WTC11 (cell line): ENCODE measurements at places on chromosomes 3 and 15.

GRCh38 chr3:51386852-51387229 is 1.8 kb downstream of the MANF start:
- no peak for DNase-seq

DNA sequence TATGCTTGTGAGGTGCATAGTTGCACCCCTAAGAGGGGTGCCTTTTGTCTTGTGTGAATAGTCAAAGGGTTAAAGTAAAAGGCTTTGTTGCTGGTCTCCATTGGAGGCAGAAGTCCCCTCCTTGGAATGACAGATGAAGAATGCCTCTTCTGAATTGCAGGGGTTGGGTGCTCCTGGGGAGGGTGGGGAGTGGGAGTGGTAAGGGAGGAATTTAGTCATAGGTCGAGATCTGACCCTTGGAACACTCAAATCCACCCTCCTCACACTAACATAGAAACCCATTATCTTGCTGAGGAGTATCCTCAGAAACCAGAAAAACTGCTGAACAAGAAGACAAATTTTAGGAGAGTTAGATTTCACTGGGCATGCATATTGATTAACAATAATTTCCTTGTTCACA is 4.7 kb downstream of the CTXND1 start:
- no peak for DNase-seq

- DNase-seq = no peak
Observed at GRCh38 chr3:42493798-42494151, 8.7 kb upstream of the VIPR1 start.

- no peak for DNase-seq
Observed at GRCh38 chr3:39502838-39503145, 35.3 kb downstream of the MOBP start.

DNA sequence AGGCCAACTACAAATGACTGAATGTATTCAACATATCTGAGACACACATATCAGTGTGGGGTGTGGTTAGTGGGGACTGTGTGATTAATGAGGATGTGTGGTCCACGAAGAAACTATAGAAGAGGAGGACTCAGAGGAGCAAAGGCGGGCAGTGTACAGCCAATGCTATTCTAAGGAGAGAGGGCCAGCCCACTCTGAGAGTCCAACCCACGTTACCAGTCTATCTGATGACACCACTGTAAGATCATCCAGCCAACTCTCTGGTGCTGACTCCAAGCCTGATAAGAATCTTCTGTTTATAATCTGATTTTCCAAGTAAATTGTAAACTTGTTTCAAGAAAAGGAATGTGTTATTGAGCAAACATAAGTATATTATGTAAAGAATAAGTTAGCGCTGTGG is 47.2 kb downstream of the MCF2L2 start:
- no peak for DNase-seq

- DNase-seq = no peak
Observed at GRCh38 chr15:62665449-62665848, 377.1 kb upstream of the TPM1 start.

DNA sequence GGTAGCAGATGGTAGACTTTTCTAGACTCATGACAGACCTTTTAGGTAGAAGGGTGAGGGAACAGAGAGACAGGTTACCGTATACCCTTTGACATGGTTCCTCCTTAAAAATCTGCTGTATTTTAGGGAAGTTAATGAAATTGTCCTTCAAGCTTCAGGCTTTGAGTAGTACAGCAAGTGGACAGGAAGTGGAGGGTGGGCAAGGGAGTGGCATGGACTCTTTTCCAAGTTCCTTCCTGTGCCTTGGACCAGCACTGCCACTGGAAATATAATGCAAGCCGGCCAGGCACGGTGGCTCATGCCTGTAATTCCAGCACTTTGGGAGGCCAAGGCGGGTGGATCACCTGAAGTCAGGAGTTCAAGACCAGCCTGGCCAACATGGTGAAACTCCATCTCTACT is 156.1 kb upstream of the LRRFIP2 start:
- DNase-seq = no peak

- no peak for DNase-seq
Observed at GRCh38 chr3:38587548-38588131, 61.8 kb downstream of the SCN5A start.

- no peak for DNase-seq
Observed at GRCh38 chr15:25684521-25685431, 178.4 kb downstream of the ATP10A start.

DNA sequence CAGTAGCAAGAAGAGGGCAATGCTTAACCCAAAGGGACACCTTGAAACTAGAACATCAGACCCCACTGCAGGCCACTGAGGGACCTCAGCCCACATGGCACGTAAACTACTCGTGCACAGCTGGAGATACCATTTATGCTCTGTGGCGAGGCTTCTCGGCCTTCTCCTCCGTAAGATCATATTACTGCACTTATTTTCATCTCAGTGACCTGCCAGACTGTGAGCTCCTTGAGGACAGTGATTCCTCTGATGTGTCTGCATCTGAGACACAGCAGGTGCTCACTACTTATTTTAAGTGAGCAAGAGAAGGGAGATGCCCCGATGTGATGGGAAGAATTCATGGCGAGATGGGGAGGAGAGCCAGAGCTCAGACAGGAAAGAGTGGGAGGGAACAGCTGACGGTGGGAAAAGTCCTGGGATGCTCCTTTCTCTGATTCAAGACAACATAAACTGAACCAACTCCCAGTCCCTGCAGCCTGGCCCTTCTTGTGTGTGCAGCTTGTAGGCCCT is 137.6 kb downstream of the RPLP1 start:
- no peak for DNase-seq

DNA sequence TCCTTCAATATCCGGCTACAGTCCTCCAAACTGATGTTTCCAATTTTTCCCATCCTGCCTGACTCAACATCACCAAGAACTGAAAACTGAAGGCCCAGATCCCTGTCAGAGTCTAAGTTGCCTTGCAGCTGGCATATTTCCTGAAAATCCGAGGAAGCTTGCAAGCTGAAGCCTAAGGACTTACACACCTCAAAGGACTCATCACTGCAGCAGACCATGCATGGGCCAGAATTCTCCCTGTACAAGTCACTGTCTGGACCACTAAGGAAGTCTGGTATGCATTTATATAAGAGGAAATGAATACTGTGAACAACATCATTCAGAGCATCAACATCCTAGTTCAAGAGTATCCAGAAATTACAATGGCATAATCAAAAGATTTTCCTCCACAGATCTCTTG is 548.8 kb upstream of the MDFIC2 start:
- DNase-seq = no peak

DNA sequence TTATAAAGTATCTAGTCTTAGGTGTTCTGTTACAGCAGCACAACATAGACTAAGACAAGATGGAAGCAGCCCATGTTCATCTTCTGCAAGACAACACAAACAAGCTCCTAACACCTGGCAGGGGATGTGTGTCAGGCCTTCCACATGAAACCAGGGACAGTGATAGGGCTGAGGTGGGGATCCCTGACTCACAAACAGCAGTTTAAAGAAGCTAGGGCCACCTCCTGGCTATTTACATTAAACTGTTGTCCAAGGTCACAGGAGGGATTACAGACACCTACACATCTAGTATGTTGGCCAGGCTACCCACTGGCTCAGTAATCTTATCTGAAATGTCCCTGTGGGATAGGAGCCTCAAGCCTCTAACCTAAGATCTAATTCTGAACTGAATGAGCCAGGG is 211.3 kb downstream of the MINAR1 start:
- DNase-seq = no peak

DNA sequence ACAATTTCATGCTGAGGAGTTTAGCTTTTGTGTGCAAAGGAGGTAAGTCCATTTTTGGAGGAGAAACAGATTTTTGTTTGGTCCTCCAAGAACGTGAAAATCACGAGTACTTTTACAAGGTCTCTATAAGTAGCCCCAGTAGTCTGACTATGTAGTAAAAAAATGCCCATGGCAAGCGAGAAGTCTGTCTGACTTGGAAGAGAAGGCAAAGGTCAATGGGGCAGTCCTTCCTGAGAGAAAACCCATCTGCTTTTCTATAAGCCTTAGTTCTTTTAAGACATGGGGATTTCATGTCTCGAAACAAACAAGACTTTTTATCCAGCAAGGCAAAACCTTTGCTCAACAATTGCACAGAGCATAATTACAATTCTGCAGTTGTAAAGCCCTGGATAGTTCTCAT is 183.2 kb downstream of the GAP43 start:
- no peak for DNase-seq

DNA sequence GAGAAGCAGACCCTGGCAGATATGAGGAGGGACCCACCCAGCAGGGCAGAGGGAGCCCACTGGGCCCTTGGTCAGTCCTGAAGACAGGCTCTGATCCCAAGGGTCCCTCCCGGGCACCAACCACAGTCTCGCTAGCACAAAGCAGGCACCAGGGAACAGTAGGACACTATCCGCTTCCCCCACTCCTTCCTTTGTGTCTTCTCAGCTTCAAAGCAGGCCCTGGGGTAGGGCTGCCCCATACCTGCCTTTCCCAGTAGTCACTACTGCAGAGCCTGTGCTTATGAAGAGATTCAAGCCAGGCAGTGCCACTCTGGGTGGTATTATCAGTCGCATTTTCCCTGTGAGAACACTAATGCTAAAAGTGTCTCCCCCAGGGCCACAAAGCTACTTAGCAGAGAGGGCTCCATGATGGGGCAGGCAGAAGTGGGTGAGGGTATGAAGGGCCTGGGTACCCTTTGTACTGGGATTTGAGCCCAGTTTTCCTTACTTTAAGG is 32.7 kb downstream of the SRPRB start:
- no peak for DNase-seq

GRCh38 chr3:82342521-82342920 is 581.1 kb upstream of the GBE1 start:
- DNase-seq = no peak

GRCh38 chr3:55549177-55549576 is 62.1 kb upstream of the WNT5A start:
- no peak for DNase-seq

GRCh38 chr3:186821429-186822387 is 15.4 kb upstream of the RFC4 start:
- DNase-seq = no peak

- DNase-seq = no peak
Observed at GRCh38 chr15:88394553-88395145, 72.5 kb downstream of the MRPL46 start.

DNA sequence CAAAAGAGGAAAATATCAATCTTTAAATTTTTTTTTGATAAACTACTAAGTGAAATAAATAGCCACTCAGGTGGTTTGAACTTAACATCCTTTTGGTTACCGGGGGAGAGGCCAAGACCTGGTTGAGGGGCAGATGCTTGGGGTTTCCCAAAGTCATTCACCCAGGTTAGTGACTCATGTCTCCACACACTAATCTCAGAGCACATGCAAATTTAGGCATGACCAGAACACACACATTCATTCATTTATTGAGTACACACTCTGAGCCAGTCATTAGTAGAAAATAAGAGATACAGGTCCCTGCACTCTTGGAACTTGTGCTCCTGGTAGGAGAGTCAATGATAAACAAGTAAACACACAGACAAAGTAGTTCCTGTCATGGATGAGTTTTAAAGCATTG is 7.3 kb downstream of the ILDR1 start:
- DNase-seq = no peak

GRCh38 chr15:63246691-63247469 is 30.5 kb upstream of the APH1B start:
- no peak for DNase-seq

DNA sequence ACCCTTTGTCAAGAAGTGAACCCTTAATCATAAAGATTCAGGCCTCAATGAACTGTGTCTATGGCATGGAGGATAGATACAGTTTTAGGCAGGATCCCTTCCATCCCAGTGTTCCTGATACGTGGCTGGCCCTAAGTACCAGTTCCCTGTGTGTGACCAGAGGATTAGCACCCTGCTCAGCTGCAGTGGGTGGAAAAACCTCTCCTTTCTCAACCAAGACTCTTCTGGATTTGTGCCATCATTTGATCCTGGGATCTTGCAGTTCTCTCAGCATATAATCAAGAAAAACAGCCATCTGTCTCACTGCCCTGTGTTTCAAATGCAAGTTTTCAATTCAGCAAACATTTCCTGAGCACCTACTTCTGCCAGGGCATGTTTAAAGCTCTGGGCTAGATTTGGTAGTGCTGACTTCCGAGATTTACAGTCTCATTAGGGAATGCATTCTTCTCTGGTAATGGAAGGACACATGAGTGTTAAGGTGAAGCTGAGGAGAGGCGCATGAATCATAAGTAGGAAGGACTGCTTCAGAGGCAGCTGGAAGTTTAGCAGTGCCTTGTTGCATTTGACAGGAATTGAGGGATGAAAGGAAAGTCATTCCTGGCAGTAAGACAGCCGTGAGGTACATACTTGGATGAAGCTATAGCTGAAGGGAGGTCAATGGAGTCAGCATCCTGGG is 388.3 kb downstream of the MFSD1 start:
- no peak for DNase-seq

GRCh38 chr15:58043192-58043903 is 22.2 kb downstream of the ALDH1A2 start:
- peak; percentile 29 for DNase-seq

DNA sequence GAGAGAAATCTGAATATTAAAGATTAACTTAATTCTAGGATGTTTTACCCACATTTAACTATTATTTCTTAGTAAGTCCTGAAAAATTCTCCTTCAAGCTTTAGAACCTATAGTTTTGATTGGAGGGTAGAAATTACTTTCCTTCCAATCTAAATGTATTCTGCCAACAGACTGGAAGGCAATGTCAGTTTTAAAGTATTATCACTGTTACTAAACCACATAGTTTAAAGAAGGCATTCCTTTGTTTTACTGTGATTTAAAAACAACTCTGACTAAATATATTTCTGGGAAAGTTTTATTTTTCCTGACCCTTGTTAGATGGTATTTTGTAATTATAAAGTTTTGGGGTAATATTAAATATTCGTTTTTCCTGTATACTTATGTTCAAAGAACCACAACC is 382.5 kb downstream of the TBC1D5 start:
- no peak for DNase-seq

GRCh38 chr15:22954326-22954725 is 25.8 kb downstream of the CYFIP1 start:
- no peak for DNase-seq

DNA sequence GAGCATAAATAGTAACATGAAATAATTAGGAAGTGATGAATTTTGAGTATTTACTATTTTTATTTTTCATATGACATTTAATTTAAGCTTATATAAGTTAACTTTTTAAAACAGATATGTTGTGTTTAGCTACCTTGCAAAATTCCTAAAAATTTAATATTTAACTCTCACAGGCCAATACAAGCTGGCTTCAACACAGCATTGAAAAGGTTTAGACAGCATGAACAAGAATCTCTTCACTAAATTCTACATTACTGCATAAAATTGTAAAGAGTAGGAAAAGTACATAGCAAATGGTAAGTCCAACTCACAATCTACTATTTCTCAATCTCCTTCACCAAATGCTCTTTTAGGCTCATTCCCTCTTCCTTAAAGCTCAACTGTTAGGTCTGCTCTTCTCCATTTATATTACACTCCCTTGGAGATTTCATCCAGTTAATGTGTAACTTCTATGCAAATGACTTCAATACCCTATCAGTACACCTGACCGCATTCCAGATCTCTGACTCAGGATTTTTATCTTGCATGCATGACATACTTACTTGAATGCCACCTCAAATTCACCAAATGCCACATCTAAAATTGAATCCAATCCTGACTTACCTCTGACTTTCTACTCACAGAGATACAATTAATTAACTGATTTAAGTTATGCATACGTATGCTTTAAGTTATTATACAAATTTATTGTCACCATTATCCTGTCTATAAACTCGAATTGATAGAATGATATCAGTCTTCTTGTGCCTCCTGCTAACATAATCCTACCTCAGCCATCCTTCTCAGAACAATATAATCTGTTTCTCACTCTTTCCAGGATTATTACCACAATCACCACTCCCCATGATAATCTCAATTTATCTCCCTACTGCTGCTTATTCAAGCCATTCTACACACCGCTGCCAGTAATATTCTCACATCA is 127.0 kb downstream of the STAG1 start:
- no peak for DNase-seq
